ENCODE measurements at places on chromosomes 1 and 21.

DNA sequence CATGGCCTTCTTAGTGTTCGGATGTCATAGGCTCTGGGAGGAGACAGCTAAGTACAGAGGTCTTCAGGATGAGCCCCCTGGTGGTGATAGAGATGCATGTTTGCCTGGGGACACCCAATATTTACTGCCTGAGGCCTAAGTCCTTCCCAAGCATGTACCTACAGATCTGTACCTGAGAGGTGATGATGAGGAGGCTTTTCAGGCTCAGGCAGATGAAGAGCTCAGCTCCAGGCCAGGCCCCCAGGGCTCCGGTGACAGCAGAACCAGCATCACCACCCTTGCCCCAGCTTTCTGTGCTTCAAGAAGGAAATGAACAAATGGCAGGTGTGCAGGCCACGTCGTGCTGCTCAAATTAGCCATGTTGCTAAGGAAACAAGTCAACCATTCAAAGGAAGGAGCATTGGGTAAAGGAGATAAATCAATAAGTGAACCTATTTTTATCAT lies 21.1 kb downstream of the CACNA1E start:
- DNase-seq: no peak

DNA sequence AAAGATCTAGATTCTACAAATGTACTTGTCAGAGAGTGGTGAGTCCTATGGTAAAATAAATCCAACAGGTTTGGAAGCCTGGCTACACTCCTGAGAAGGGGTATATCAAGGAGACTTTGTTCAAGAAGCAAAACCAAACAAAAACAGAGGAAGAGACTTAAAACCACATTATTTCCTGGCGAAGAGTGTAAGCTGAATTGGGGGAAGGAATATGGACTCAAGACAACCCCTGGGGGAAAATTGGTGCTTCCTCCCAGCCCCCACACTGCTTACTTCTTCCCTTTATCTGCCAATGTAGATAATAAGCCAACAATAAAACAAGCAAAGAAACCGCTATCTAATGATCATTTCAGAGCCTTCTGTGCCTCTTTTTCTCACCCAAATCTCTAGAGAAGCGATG lies 48.4 kb upstream of the ZBTB18 start:
- DNase-seq: no peak

- DNase-seq: no peak
Observed at GRCh38 chr1:44713321-44713781, 17.6 kb downstream of the RNU5D-1 start.

- DNase-seq: no peak
Observed at GRCh38 chr1:212413902-212414327, 771 bp downstream of the PACC1 start.

- no peak for DNase-seq
Observed at GRCh38 chr21:29860346-29860745, 79.5 kb downstream of the GRIK1 start.

DNA sequence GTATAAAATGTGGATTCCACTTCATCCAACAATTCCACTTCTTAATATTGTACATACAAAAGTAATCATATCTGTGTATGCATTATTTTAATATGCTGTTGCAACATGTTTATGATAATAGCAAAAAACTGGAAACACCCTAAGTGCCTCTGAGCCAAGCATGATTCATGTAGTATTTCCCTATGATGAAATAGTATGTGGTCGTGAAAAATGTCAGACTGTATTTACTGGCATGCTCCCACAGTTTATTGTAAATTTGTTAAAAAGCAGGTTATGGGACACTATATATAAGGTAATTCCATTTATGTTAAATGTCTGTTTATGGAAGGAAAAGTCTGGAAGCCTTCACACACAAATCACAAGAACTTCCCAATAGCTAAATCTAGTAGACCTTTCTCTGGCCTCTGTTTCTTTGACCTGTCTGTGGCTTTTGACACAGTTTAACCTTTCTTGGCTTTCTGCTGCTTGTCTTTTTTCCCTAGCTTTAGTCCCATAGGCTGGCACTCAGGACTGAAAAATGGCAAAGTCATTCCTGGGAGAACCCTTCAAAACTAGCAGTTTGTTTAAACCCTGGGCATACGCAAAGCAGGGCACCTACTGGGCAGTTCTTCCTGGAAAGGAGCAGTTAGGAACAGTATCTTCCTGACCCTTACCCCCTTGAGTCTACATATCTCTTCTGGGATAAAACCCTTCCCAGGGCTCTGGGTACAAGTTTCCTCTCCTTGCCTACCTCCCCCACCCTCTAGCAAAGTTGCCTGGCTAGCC lies 65.4 kb upstream of the ARTN start:
- DNase-seq: no peak

DNA sequence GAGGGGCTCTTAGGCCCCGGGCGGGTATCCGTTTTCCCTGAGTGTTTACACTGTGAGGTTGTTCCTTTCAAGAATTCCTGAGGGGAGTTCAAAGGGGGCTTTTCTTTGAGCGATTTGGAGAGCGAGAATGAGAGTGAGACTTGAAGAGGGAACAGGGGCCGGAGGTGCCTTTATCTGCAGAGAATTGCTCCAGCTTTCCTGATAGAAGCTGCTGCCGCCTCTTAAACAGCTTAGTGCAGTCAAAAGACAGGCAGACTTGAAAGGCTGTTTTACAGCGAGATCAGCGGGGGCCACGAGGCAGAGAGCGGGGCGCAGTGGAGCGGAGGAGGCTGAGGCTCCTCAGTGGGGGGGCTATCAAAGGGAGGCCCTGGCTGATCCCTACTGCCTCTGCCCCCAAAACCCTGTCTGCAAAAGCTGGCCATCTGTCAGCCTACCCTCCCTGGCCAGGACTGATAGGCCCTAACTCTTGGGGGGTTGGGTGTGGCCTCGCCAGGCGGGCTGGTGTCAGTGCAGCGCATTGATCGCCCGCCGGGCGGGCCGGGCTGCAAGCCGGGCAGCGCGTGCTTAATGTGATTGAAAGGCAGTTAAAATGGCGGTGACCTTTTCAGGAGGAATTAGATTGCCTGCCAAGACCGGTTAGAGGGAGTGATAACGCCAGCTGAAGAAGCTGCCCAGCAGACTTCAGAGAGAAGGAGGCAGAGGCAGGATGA lies 36.4 kb downstream of the TMEM53 start:
- no peak for DNase-seq

- no peak for DNase-seq
Observed at GRCh38 chr1:229846351-229846750, 220.3 kb downstream of the URB2 start.

- peak; percentile 8 for DNase-seq
Observed at GRCh38 chr1:99481391-99481996, 164.4 kb upstream of the PALMD start.

Data from activated T-cell treated with anti-CD3 and anti-CD28 coated beads for 4 hours (primary cell).